ENCODE measurements at places on chromosomes 3 and 15.

- DNase-seq: no peak
These were observed 26.0 kb downstream of the SV2B start for GRCh38 chr15:91126080-91126479.

DNA sequence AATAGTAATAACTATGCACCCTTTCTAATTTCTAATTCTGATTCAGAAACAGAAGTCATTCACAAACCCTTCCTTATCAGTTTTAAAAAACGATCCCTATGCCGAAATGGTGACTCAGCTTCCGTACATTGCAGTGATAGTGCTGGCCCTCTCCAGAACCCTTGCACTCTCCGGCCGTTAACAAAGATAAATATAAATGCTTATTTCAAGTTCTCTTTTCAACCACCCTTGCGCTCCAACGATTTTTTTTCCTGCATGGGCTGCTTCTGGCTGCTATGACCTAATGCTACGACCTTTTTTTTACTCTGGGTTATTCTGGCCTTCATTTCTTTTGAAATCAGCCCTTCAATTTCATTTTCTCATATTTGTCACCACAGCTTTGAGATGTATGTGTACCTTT, 646.2 kb downstream of the NTRK3 start:
- DNase-seq: no peak

GRCh38 chr15:92520914-92521623, 127.4 kb downstream of the ST8SIA2 start:
- DNase-seq: no peak

DNA sequence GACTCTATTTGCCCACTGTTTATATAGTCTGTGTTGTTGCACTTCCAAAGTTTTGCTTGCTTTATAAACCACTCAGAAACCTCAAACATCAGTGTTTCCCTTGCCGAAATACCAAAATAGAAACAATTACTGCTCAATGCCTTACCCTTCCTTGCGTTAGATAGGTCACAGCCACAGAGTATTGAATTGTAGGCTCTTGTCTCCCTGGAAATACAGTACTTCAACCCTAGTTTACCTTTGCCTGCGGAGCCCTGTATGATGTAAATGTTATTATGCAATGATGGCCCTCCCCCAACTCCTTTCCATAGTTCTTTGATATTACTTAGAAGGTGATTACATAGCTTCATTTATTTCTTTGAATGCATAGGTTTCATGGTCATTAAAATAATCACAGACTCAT, 44.2 kb downstream of the SOX2 start:
- peak; percentile 66 for DNase-seq

GRCh38 chr15:70140025-70140542, 42.4 kb upstream of the TLE3 start:
- no peak for DNase-seq

GRCh38 chr3:188220988-188221818, 67.2 kb downstream of the LPP start:
- no peak for DNase-seq

GRCh38 chr3:120854908-120855526, 53.0 kb upstream of the STXBP5L start:
- no peak for DNase-seq

DNA sequence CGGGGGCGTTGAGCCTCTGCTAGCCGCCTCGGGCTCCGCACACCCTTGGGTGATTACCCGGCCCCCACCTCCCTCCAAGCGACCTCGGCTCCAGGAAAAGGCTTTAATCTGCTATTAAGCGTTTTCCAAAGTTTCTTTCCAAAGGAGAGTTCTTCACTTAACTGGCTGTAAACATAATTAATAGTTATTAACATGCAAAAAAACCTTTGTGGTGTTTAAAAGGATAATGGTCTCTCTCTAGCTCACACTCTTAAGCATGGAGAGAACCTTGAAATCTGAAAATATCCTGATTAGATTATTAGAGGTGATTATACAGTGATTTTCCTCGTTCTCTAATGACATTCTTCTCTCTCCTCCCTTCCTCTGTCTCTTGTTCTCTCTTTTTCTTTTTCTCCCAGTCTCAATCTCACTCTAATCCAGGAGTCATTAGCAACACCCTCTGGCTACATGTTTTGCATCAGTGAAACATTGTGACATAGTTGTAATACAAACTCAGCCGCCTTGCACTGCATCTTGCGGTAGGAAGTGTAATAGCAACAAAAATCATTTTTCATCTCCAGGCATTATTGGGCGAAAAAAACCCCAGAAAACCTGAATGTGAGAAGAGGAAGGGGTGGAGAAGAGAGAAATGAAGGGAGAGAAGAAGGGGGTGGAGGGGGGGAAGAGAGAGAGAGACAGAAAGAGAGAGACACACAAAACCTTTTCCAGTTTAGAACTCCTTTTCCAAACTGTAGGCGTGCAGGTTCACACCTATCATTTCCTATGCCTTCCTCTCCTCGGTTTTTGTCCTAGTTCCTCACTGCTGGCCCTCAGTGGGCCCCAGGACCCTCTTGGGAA, 24.4 kb downstream of the NR2F2 start:
- no peak for DNase-seq

GRCh38 chr3:45143673-45144671, 2.2 kb downstream of the CDCP1 start:
- DNase-seq: no peak

GRCh38 chr3:77780278-77780996, 740.5 kb downstream of the ROBO2 start:
- no peak for DNase-seq

GRCh38 chr15:70426096-70426821, 328.5 kb upstream of the TLE3 start:
- no peak for DNase-seq

DNA sequence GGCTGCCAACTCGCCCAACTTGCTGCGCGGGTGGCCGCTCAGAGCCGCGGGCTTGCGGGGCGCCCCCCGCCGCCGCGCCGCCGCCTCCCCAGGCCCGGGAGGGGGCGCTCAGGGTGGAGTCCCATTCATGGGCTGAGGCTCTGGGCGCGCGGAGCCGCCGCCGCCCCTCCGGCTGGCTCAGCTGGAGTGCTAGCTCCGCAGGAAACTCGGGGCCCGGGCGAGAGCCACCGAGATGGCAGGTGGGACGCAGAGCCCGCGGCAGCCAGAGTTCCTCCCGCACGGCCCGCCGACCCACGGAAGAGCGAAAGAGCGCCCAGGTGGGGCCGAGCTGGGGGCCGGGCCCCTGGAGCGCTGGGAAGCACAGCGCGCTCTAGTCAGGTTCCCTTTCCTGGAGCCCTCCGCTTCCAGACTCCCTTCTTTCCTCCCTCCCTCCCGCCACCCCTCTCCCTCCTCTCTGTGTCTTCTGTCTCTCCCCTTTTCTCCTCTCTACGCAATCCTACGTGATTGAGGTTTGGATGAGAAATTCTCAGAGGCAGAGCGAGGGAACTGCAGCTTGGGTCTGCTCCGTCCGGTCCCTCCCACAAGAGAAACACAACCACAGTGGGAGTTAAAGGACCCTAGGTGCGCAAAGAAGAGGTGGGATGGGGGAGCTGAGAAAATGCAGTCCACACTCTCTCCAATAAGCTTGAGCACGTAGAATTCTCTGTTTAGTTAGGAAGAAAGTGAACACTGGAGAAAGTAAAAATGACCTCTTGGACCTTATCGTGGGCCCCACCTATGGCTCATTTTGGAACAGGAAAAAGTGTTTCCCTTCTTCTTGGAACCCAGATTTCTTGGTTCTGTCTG, 317.3 kb downstream of the FGF12 start:
- DNase-seq: no peak

GRCh38 chr3:49339581-49339940, 292 bp downstream of the USP4 start:
- DNase-seq: no peak

DNA sequence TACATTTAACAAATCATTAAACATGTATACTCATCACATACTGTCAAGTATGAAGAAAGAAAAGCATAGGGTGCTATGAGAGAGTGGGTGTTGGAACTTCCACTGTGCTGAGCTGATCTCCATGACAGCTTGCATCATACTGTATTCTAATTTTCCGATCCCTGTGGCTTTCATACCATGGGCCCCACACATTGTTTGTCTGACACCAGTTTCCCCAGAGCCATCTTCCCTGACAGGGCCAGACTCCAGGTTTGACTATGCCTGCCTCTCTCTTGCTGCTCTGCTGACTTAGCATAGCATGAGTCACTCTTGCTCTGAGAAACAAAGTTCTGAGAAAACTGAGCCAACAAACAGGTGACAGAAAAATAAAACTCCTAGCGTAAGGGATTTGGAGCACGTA, 37.0 kb upstream of the CASR start:
- DNase-seq: no peak

DNA sequence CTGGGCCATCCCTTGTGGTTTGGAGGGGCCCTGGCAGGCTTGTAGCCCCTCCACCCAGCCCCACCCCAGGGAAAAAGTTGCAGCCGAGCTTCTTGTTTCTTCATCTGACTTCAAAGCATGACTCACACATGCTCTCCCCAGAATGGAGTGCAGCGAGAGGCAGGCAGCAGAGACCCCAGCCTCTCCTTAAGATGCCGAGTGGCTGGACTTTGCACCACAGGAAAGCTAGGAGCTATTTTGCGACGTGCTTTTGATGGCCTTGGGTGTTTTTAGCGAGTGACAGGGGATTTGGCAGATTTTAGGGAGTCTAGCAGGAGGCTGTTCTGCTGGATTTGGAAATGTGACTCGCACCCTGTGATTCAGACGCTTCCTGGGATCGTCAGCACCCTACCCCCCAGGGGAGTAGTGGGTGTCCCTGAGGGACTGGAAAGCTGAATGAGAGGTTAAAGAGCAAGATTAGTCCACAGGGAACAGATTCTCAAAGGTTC, 14.2 kb downstream of the BAHD1 start:
- no peak for DNase-seq
